CD4-positive, alpha-beta T cell treated with Interleukin-4 for 1 hour (primary cell): ENCODE measurements at places on chromosomes 11 and 22.
A peak's percentile ranks its signal among the peaks of the same experiment; 100 is the strongest.

GRCh38 chr11:134519788-134520187 is 107.7 kb upstream of the B3GAT1 start:
- no peak for DNase-seq

DNA sequence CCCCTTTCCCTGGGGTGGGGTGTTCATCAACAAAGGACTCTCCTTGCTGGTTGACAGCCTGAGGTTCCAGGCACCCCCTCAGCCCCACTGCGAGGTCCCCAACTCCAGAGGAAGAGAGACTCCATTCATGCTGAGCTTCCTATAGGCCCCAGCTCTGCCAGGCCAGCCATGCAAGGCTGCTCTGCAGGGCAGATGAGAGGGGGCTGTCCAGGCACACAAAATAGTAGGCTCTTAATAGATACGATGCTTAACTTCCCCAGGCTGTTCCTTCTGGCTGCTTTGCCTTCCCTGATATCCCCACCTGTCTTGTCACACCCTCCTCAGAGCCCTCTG is 45.0 kb upstream of the CRYBB3 start:
- no peak for DNase-seq

DNA sequence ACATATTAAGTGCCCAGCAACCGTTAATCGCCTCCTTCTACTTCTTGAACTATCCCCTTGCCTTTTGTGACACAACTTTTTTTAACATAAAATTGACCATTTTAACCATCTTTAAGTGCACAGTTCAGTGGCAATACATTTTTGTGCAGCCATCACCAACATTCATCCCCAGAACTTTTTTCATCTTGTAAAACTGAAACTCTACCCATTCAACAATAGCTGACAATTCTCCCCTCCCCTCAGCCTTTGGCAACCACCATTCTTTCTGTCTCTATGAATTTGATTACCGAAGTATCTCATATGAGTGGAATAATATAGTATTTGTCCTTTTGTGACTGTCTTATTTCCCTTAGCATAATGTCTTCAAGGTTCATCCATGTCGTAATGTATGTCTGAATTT is 66.0 kb downstream of the MICAL2 start:
- DNase-seq, result no peak

DNA sequence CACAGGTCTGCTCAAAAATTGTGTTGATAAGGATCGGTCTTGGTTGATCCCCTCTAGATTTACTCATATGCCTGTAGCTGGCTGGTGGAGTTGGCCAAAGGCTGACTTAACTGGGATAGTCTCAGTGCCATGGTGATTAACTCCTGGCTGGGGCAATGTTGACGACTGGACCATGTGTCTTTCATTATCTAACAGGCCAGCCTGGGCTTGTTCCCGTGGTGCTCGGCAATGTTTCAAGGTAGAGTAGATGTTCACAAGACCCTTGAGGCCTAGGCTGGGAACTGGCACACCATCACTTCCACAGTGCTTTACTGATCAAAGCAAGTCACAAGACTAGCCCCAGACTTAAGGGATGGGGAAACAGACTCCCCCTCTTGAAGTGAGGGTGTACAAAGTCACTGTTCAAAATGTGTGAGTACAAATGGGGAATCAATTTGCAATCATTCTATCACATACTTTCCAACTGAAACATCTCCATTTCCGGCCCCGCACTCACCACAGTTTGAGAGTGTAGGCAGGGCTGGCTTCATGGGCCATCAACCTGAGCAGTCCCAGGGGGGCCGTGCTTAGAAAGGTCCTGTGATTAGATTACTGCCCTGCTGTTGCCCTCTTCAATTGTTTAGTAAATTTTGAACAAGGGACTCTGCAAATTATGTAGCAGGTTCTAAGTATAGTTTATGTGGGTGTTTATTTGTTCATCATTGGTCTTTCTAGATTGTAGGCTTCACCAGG is 240.8 kb downstream of the NELL1 start:
- DNase-seq, result no peak

DNA sequence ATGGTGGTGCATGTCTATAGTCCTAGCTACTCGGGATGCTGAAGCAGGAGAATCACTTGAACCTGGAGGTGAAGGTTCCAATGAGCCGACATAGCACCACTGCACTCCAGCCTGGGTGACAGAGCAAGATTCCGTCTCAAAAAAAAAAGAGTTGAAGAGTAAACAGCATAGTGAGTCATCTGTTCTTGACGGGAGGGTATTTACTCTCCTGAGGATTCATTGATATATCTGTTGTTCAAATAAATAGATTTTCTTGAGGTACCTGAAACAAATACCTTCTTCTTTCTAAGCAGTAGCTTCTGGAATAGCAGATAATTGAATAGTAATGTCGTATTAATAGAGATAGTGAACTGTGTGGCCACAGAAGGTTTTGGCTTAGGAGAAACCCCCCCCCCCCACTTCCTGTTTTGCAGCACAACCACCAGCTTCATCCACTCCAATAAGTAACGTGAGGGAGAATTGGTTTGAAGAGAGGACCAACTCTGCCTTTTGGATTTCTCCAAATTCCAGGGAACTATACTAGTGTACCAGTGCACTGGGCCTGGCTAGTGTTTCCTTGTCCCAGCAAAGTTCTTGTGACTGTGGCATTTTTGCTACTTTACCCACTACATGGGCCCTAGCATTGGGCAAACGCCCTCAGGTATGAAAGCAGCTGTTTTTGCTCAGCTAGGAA is 90.0 kb downstream of the PRMT3 start:
- no peak for DNase-seq

- no peak for DNase-seq
Measured at GRCh38 chr11:73085189-73085875, 56.8 kb downstream of the FCHSD2 start.

GRCh38 chr22:34102633-34103032 is 182.4 kb upstream of the LARGE1 start:
- no peak for DNase-seq

- DNase-seq, result no peak
Measured at GRCh38 chr22:46963672-46964545, 201.5 kb downstream of the TBC1D22A start.

DNA sequence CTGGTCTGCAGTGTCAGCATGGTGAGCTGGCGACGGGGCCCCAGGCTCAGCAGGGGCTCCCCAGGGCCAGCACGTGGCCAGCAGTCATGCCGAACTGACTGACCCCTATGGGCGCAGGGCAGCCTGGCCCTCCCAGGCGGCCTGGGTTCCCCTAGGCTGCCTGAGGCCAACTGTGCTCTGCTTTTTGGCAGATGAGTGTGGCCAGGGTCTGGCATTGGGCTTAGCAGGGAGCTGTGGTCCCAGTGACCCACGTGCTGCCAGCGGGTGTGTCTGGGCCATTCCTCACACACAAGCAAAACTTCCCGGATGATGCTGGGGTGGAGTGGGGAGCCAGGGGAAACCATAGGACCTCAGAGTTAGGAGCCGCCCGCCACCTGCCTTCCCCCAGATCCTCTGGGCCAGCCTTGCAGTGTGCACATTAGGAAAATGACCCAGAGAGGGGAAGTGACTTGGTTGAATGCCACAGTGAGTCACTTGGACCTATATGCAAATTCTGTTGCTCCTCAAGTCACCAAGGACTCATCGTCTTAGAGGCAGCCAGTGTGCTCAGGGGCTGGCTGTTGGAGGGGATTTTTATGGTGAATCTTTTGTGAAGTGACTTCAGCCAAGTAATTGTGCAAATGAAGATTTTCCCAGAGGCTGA is 6.5 kb downstream of the ADORA2A start:
- DNase-seq, result peak; percentile 82

DNA sequence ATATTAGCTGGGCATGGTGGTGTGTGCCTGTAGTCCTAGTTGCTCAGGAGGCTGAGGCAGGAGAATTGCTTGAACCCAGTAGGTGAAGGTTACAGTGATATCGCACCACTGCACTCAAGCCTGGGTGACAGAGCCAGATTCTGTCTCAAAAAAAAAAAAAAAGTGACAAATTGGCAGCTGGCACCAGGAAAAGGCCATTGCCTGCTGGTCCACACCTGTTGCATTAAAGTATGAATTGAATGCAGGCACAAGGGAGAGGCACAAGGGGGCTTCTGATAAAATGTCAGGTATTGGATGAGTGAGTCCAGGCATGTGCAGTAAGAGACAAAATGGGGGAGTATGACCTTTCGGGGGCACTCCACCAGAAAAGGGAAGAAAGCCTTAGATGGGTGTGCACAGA is 28.2 kb downstream of the ZNF70 start:
- no peak for DNase-seq

DNA sequence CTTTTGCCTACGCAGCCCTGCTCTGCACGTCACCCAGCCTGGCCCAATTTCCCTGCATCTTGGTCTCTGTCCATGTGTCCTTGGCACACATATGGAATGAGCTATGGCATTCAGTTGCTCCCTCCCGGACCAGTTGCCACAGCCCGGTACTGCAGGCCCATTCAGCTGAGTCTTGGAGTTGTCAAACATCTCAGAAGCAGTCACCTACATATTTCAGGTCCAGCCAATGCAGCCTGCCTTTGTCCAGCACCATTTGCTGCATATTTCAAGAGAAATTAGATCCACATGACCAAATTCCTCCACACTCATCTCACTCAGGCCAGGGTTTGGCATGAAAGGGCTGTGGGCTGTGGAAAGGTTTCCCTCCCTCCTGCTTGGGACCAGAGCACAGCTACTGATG is 76.8 kb downstream of the MN1 start:
- DNase-seq, result no peak

DNA sequence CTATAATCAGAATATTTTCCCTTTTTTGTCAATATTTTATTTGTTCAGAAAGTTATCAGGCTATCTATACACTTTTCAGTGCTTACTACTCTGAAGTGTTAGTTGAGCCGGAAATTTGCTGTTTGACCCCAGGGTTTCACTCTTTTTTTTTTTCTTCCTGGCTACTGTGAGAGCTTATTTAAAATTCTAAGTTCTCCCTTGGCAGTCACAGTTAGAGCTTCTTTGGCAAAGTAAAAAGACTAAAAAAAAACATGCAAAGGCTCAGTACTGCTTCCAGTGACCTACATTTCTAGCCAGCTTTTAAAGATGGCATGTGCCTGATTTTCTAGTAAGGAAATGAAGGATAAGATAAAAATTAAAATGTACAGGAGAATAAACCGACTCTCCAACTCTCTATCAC is 48.4 kb downstream of the ELP4 start:
- no peak for DNase-seq

- no peak for DNase-seq
Measured at GRCh38 chr11:70825893-70826540, 426.4 kb downstream of the SHANK2 start.

DNA sequence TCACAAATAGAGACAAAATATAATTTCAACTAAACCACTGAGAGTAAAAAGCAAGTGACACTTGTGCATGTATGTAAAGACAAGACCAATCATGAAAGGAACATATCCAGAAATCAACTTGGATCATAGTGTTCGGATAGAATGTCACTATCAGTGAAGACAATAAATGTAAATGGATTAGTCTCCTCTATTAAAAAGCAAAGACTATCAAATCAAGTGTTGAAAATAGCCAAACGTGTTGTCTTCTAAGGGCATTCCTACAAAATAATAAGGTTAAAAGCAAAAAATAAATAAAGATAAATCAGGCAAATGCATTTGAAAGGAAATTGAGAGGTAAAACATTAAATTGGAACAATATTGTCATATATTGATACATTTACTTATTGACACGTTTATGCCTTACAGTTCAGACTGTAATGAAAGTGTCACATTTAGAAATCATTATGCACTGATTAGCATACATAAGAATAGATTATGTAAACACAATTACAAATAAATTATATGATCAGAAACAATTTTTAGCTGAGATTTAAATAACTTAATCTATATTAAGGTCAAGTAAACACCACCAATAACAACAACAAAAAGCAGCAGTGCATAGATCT is 1100.1 kb downstream of the BRD1 start:
- DNase-seq, result no peak

- no peak for DNase-seq
Measured at GRCh38 chr22:26127556-26127955, 41.7 kb upstream of the SEZ6L start.

DNA sequence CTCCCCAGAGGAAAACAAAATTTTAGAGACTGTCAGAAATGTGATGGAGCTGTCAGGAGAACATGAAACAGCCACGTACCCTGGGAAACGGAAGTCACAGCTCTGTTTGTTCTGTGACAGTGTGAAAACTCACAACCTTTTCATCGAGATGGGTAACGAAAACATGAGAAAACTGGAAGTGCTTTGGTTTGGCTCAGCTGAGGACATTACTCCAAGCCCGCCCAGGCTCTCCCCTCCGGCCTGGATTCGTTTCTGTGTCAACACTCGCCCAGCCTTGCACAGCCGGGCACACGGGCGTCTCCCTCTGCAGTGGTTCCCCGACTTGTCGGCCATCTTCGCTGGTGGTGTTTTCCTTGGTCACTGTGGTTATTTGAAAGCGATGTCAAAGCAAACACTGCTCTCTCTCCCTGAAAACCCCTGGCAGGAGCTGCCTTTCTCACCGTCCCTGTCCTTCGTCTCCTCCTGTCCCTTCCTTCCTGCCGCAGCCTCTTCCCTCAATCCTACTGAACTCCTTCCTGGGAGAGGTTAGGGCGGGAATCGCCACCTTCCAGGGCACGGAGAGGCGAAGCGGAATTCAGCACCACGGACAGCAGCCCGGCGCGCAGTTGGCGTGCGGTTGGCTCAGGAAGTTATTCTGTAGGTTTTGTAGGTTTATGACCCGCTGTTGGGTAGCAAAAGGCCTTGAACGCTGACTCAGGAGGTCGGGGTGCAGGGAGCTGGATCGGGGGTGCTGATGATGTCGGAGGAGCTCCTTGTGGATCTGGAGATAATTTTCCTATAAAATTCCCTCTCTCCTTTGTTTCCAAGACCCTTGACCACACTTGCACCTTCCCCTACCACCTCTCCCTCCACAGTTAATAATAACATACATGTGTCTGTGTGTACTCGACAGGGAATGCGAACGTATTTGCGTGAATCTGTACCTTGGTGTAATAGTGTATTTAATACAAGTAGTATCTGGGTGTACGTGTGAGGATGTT is 13.1 kb upstream of the RPS19BP1 start:
- peak; percentile 68 for DNase-seq

DNA sequence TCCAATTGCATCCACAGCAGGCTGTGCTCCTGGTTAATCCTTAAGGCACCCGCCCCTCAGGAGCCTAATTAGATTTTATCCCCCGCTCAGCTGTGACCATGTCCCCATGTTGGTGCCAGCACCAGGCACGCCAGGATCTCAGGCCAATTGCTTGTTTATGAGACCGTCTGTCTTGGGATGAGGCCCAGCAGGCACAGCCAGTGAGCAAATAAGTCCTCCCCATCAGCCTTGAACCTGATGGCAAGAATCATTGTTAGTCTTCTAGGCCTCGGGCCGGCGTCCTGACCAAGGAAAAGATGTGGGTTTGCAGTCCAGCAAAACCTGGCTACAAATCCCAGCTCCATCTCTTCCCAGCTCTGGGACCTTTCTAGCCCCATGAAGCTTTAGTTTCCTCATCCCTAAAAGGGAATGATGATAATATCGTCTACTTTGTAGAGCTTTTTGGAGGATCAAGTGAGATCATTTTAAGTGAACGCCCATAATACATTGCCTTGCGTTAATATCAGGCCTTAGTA is 57.3 kb downstream of the TP53I11 start:
- no peak for DNase-seq

DNA sequence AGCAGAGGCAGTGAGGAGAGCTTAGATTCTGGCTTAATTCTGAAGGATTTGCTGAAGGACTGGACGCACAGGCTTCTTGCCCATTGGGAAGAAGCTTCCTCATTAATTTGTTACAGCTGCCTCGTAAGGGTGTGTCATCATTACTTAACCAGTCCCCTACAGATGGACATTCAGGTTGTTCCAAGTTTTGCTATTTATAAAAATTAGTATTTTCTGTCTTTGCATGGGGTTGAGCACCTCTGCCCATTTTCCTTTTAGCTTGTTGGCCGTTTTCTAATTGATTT is 38.1 kb downstream of the CAPN1 start:
- no peak for DNase-seq
